ENCODE measurements at places on chromosomes 16 and 17.

- DNase-seq: no peak
Observed at GRCh38 chr17:47703671-47704070, 9.7 kb downstream of the TBKBP1 start.

DNA sequence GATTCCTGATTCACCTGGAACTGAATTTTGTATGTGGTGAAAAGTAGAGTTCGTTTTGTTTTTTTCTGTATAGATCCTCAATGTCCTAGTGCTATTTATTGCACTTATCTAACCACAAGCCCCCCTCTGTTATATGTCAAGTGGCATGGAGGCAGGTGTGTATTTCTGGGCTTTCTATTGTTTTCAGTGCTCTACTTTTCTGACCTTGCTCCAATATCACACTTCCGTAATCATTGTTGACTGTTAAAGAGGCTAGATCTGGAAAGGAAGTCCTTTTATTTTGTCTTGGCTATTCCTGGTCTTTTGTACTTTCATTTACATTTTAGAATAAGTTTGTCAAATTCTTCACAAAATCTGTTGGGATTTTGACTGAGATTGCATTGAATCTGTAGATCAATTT lies 26.8 kb upstream of the FBXO47 start:
- DNase-seq: no peak

- no peak for DNase-seq
Observed at GRCh38 chr16:57574646-57575467, 32.4 kb downstream of the ADGRG5 start.

DNA sequence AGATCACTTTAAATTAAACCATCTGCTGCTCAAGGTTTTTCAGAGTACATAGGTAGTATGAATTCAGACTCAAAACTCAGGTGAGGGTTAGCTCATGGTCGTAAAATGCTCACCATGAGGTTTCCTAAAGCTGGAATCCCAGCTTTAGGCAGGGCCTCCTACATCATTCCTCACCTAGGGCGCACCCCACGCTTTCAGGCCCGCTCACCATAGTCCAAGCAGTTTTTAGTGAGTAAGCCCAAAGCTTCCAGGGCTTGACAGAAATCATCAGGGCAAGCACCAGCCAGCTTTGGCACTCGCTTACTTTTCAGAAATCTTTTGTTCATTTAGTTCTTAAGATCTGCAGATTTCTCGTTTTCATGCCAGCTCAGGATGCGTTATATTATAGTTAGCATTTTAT lies 89.8 kb downstream of the HIC1 start:
- DNase-seq: no peak

DNA sequence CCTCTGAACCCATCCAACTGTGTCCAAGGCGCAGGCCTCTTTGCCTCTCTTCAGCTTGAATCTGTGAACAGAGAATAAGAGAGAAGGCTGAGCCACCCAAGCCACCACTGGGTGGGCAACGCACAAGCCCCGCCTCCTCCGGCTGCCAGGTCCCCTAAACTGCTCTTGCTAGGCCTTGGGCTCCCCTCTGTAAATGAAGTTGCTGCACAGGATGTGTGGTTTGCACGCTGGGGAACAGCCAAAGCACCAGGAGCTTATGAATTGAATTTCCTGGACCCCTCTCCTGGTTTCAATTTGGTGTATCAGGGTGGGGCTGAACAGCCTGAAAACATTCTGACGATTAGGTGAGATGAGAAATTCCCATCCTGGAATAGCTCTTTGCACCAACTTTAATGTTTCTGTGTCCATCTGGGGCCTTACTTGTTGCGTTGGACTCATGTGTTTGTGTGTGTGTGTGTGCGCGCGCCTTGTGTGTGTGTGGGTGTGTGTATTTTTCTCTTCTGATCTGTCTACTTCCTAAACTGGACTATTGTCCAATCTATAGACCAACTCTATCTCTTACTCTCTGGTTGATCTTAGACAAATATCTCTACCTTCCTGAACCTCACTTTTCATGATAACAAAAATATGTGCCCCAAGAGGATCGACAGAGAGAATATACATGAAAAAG lies 2.3 kb downstream of the CCL1 start:
- no peak for DNase-seq

GRCh38 chr17:45092911-45093430 lies 31.9 kb downstream of the NMT1 start:
- no peak for DNase-seq

DNA sequence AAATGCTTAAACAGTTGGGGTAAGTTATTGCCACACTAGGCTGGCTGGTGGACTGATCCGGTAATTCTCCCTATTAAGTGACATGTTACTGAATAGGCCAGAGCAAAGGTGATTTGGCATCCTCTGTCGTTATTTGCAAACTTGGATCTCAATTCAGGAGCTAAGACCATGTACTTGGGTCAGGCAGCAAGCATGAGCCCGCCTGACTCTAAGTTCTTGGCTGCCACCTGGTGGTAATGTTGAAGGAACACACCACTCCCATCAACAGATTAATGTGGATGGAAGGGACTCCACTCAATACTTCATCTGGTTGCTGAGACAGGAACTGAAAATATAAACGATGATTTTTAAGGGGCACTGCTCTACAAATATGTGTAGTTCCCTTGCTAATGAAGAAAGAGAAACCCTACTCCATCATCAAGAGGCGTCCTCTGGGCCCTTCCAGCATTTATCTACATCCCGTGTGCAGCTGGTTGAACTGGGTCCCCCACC lies 70.8 kb downstream of the EMP2 start:
- peak; percentile 76 for DNase-seq

- no peak for DNase-seq
Observed at GRCh38 chr16:87847785-87848675, 21.3 kb downstream of the SLC7A5 start.

GRCh38 chr16:57530522-57531252 lies 5.7 kb downstream of the CCDC102A start:
- no peak for DNase-seq

- DNase-seq: no peak
Observed at GRCh38 chr17:68987966-68988365, 32.8 kb upstream of the ABCA8 start.

- no peak for DNase-seq
Observed at GRCh38 chr16:6977916-6978315, 354.7 kb upstream of the RBFOX1 start.

- no peak for DNase-seq
Observed at GRCh38 chr16:85561248-85562092, 51.7 kb upstream of the GSE1 start.

DNA sequence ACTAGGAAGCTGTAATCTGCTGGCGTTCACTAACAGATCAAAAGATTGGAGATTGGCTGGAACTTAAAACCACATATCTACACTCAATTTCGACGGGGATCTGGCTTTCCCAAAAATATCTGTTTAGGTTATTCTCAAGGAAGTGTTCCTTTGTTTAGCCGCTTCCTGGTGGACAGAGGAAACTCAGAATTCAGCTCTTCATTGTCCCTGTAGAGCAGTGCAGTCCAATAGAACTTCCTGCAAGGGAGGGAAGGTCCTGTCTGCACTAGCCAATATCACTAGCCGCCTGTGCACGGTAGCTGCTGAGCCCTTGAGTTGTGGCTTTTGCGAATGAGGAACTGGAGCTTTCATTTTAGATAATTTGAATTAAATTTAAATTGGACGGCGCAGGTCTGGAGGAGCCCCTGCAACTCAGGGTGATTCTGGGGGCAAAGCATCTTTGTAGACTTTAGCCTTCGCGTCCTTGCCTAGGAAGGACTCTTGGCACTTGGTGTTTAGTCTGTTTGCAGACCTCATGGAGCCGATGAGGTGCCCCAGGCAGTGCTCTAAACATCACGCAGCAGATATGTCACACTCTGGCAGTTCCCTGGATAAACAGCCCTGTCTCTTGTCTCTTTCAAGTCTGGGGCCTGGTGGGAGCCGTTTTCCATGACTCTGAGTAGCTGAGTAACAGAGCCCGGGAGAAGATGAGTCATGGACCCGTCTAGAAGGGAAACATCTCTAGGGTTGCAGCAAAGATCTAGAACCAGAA lies 122.2 kb downstream of the CCDC182 start:
- no peak for DNase-seq

DNA sequence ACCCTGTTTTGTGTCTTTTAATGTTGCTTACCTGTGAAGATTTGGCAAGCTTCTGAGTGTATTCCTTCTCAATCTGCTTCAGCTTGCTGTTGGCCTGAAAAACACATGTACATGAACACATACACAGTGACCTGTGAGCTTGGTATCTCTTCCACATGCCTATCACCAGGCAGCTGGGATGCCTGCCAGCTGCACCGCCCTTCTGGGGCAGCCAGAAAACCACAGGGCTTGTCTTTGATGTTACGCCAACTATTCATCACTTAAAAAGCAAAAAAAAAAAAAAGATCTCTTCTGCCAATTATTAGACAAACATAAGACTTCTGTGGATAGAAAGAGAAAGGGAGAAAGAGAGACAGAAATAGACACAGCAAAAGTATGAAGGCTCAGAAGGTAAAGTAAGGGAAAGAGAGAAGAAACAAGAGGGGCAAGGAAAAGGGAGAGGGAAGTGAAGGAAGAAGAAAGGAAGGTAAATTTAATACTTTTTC lies 189.2 kb upstream of the AXIN2 start:
- DNase-seq: peak; percentile 61

DNA sequence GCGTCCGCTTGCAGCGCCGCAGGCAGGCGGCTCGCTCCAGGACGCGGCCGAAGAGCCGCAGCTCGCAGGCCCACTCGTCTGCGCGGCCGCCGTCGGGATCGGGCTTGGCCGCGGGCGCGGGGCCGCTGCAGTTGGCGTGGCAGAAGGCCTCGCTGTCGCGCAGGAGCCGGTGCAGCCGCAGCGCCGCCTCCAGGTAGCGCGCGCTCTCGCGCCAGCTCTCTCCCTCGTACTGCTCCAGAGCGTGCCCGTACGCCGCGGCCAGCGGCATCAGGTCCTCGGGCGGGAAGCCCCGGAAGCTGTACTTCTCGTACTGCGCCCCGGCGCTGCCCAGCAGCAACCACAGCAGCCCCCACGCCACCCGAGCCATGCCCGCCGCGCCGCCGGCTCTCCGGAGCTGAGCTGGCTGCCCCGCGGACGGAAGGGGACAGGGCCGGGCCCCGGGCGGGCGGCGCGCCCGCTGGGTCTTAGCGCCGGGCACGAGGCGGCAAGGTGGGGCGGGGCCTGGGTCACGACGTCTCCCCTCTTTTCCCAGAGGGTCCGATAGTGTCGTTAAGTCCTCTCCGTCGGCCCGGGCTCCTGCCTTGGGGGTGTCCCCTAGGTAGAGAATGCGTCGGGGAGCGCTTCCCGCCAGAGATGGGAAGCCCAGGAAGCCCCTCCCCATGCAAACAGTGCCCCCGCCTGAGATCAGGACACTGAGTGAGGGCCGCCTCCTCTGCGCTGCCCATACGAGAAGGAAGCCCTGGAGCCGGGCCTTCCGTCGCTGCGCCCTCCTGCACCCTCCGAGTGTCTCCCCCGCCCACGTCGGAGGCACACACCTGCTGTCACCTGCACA lies at the start of gene P3H4:
Gene P3H4, minus strand, starts transcription at position 401 of the 832 bp plus-strand sequence. Its CDS starts 34 bp downstream, at position 367.
- DNase-seq: peak; percentile 71

GRCh38 chr16:85584819-85585282 lies 28.3 kb upstream of the GSE1 start:
- no peak for DNase-seq

DNA sequence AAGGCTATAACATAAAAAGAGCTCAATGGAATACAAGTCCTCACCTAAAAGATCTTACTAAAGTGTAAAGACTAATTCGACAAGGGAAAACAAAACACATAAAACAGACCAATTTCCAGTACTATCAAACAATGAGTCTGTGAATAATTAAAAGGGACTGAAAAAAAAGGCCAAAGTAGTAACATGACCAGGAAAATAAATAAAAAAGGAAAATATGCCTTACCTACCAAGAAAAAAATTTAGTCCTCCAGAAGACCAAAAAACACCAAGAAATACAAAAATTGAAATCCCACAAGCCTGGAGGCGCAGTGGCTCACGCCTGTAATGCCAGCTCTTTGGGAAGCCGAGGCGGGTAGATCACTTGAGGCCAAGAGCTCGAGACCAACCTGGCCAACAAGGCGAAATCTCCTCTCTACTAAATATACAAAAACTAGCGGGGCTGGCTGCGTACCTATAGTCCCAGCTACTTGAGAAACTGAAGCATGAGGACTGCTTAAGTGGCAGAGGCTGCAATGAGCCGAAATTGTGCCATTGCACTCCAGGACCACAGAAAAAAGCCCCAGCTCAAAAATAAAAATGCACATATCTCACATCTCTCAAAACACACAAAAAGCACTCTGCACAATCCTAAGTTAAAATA lies 60.8 kb downstream of the TEX14 start:
- DNase-seq: peak; percentile 23

DNA sequence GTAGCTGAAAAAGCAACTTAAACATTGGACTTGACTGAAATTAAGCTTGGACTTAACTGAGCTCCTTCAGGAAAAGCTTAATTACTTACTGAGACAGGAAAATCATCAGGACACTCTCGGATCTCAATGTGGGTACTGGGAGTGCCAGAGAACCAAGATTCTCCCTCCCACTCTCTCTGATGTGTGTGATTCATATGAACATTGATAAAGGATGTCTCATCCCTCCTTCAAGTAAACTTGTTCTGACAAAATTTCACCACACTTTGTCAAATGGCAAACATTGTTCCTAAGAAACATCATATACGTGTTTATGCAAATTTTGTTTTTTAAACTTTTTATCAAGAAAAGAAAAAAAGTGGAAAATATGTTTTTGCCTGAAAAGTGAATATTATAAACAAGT lies 4.1 kb upstream of the SLFN5 start:
- DNase-seq: peak; percentile 58

GRCh38 chr16:533391-534123 lies 6.0 kb downstream of the CAPN15 start:
- no peak for DNase-seq

DNA sequence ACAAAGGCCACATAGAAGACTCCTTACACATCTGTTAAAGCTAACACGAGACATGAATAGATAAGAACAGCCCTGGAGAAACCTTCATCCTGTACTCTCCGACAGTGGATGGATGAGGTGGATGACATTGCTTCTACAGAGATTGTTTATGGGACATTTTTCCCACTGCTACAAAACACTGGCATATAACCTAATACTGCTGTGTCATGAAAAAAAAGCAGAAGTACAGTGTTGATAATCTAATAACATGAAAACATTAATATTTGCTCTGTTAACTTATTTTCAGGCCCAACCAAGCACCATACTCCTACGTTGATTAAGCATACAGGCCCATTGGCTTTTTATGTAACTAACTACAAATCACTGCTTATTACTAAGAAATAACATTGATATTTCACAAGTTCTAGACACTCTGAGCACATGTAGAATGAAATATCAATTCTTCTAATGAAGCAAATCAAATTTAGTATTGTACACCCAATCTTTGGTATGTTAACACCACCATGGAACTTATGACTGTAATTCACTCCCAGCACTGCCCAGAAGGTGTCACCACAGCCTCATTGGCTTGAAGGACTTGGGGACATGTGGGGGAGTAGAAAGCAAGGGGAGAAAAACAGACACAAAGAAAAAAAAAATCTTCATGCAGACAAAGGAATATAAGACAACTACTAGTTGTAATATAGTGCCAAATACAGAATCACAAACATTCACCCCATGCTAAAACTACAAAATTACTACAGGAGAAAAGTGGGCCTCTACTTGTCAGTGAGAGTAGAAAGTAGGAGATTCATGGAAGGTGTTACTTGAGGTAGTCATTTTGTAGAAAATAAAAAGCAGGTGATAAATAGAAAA lies 330.0 kb upstream of the PMFBP1 start:
- peak; percentile 10 for DNase-seq

Measured in CD4-positive, alpha-beta T cell treated with Interleukin-2 at 100 ng/mL for 4 hours (primary cell).